NCI-H1092 (cell line): ENCODE measurements at places on chromosomes 3 and 15.

GRCh38 chr3:45597171-45597570, 2.6 kb downstream of the LIMD1 start:
- DNase-seq, result no peak

DNA sequence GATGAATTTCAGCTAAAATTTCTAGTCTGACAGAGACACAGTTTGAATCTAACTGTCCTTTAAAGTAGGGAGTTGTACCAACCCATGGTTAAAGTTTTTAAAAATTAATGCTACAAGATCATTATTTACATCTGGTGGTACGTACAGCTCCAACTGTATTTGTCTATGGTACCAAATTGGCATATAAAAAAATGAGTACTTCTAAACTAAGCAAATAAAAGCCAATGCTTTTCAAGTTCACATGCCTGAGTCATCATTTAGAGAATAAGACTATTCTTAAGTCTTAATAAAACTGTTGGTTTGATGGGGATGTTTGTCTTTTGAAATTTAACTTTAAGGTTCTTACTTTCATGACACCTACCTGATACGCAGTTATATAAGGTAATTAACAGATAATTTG, 21.0 kb upstream of the IFT57 start:
- DNase-seq, result no peak

GRCh38 chr15:92394309-92395097, 822 bp downstream of the ST8SIA2 start:
- DNase-seq, result no peak

GRCh38 chr3:136070334-136070733, 104.8 kb downstream of the PPP2R3A start:
- no peak for DNase-seq

DNA sequence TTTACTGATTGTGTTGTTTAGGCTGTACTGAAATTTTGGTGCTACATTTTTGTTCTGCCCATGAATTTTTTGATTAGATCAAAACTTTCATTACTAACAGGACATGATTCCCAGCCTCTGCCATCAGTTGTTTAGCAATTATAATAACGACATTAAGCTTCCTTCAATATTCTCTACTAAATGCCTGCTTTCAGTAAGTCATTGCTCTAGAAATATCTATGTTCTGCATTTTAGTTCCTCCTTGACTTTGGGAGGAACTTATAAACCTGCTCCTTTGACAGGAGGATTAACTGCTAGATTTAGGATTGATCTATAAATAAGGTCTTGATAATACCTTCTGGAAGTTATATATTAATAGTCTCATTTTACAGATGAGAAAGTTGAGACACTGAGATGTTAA, 269.1 kb downstream of the RAP2B start:
- no peak for DNase-seq

- DNase-seq, result no peak
Observed at GRCh38 chr3:100045696-100046095, 68.6 kb downstream of the FILIP1L start.

DNA sequence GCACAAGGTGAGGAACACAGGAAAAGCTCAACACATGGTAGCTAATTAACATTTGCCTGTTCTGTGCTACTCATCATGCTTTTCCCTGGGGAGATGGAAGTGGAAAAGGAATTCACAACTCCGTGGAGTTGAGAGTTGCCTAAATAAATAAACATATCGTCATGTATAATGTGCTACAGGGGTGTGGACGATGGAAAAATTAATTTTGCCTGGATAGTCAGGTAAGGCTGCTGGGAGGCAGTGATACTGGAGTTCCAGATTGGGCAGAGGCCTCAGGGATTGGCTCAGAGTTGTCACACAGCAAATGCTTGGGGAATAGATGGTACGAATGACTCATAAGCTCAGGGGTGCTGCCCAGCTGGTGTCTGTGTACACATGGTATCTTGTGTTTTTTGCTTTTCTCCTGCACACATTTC, 3.1 kb upstream of the ABHD6 start:
- DNase-seq, result no peak

GRCh38 chr3:194572143-194572789, 61.0 kb downstream of the TMEM44 start:
- DNase-seq, result no peak

DNA sequence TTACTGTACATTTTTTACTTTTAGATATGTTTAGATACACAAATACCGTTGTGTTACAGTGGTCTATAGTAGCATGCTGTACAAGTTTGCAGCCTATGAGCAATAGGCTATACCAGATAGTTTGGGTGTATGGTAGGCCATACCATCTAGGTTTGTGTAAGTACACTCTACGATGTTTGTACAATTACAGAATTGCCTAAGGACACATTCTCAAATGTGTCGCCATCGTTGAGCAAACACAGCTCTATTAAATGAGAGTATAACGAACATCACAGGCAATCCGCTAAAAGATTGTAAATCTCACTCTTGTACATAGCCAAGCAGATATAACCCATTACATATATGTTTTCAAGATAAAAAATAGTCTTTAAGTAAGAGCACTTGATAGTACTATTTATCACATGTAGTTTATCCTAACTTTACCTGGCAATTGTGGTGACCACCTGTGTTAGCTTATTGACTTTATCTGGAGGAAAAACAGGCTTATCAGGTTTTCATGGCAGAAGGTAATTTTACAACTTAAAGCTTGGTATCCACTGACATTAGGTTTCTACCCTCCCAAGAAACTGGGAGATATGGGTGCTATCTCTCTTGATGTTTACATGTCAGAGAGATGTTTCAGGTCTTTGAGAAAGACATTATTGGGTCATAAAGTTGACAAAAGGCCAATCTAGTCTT, 898.7 kb downstream of the NSUN3 start:
- no peak for DNase-seq

DNA sequence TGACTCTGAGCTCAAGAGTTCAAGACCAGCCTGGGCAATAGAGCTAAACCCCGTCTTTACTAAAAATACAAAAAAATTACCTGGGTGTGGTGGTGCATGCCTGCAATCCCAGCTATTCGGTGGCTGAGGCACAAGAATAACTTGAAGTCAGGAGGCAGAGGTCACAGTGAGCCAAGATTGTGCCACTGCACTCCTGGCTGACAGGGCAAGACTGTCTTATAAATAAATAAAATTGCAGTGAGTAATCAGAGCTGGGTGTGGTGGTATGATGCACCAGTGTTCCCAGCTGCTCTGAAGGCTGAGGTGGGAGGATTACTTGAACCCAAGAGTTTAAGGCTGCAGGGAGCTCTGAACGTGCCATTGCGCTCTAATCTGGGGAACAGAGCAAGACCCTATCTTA, 55.9 kb upstream of the GCNT3 start:
- DNase-seq, result no peak

GRCh38 chr15:92012368-92012629, 158.8 kb downstream of the SLCO3A1 start:
- DNase-seq, result no peak

GRCh38 chr15:101193120-101193644, 58.7 kb downstream of the CHSY1 start:
- DNase-seq, result no peak

GRCh38 chr3:66497985-66498671, 2.7 kb downstream of the LRIG1 start:
- DNase-seq, result no peak

DNA sequence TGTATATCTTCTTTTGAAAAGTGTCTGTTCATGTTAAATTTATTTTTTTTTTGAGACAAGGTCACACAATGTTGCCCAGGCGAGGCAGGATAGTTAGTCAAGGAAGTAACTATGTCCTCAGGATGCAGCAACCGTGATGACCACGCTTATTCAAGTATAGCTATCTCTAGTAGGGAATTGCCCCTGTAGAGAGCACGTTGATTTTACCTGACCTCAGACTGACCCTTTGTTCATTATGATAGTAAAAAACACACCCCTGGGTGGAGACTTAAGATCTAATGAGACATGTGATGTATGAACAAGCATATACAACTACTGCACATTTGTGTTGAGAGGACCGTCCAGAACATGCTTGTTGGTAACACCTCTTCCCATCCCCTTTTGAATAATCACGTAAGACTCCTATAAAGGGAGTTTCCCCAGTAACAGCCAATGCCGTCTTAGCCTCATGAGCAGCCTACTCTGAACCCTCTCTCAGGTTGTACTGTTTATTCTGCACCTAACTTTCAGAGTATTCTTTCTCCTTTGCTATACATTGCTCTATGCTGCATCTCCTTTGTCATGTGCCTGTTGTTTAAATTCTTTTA, 32.9 kb downstream of the ZNF621 start:
- no peak for DNase-seq

DNA sequence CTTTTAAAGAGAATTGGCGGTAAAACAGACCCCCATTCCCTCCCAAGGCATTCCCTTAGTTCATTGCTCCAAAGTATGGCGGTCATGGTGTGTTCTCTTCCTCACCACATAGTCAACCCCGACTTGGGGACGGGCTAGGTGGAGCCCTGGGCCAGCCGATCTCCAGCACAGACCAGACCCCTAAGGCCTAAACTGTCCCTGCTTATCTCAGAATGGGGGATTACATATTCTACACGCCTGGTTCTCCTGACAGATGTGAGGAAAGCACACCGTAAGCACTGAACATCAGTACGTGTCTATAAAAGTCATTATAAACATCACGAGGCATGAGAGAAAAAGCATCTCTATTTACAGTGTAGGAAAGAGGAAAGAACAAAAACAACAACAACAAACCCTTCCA, 244.5 kb upstream of the STT3B start:
- DNase-seq, result no peak

DNA sequence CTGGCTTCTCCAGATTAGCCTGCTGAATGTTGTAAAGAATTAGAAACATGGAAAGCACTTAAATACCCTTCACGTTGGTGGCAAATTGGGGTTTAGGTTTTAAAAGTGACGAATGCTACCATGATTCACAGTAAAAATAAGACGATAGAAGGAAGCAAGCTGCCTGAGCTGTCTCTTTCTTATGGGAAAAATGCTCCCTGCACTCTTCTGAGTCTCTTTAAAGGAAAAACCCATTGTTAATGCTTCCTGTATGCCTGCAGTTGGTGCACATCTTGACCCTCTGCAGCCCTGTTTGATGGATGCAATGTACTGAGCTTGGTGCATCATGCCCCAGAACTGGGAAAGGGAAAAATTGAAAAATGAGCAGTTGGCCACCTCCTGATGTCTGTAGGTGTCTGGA, 258.6 kb upstream of the RASGRP1 start:
- no peak for DNase-seq

DNA sequence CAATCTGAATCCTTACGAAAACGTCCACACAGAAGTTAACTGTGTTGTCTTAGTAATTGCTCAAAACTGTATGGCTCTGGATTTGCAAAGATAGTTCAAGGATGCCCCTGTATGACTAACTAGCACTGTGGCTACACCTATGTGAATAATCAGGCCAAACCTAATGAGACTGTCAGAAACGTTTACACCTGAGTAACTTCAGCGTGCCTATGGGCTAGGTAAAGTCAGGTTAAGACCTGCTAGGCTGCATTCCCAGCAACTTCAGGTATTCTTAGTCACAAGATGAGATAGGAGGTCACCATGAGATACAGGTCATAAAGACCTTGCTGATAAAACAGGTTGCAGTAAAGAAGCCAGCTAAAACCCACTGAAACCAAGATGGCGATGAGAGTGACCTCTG, 87.8 kb upstream of the PLXND1 start:
- DNase-seq, result no peak

DNA sequence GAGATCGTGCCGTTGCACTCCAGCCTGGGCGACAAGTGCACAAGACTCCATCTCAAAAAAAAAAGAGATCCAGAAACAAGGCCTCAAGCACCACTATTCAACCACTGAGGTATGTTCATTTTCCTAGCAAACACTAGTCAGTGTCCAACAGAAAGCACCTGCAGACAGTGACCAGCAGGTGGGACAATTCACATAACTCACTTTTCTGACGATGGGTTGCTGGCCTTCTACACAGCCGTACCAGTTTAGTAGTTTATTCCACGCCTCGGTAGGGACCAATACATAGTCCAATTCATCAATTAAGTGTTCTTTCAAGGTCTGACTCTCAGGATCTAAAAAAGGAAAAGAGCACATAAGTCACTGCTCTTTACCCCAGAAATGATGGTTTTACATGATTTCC, 12.4 kb downstream of the USP4 start:
- no peak for DNase-seq

DNA sequence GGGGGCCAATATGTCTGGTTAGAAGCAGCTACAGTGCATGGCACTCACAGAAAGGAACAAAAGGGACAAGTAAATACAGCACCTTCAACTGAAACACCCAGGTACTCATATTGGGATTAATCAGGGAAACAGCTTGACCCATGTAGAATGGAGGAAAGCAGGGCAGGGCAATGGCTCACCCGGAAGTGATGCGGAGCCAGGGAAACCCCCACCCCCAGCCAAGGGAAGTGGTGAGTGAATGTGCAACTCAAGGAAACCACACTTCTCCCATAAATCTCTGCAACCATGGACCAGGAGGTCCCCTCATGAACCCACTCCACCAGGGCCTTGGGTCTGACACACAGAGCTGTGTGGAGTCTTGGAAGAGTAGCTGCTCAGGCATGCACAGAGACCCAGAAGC, 117.1 kb downstream of the MTHFS start:
- no peak for DNase-seq

DNA sequence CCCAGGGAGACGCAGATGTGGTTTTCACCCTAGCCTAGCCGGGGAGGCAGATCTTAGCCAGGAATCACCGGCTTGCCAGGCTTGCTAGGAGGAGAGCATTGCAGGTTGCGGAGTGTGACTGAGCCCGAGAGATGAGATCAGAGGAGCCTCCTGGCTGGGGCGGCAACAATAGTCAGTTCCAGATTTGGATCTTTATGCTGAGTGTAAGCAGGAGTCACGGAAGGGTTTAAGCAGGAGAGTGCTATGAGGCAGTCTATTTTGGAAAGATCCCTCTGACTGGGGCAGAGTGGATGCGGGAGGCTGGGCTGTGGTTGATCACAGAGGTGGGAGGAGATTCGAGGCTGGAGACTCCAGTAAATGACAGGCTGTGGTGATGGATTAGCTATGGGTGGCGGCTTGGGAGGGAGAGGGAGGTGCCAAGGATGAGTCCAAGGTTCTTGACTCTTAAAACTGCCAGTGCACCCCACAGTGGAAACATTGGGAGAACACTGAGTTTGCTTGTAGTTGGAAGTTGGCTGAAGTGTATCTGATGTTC, 10.4 kb upstream of the BAHD1 start:
- DNase-seq, result no peak

GRCh38 chr15:99052205-99052604, 44.6 kb upstream of the PGPEP1L start:
- no peak for DNase-seq

GRCh38 chr3:65619888-65620287, 418.8 kb downstream of the MAGI1 start:
- no peak for DNase-seq
